ENCODE measurements at places on chromosomes 16 and 17.

DNA sequence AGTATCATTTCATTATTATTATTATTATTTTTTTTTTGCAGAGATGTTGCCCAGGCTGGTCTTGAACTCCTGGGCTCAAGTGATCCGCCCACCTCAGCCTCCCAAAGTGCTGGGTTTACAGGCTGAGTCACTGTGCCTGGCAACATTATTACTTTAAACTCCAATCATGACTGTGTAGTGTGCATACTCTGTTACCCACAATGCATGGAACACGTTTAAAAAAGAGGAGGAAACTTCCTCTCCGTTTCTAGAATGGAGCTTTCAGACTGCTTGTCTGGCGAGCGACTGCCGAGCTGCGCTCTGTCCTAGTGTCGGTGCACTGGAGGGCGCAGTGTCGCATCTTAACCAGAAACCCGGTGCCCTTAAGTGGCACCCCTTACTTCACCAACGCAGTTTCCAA is 22.1 kb upstream of the FASN start:
- no peak for DNase-seq

DNA sequence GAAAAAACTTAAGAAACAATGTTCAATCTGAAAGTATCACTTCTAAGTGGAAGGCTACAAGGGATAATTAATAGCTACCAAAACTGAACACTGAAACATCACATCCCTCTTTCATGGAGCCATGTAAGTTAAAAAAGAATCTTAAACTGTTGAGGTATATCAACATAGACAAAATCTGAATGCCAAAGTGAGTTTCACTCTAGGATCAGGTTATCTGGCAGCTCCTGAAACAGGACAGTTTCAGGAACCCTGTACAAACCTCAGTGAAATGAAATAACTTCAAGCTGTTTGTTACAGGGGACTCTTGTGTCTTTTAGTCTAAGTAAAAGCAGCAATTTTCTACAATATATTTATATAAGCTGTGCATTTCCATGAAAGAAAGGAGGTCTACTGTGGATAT is 73.2 kb downstream of the KANSL1 start:
- DNase-seq = no peak

GRCh38 chr16:11167581-11167980 is 88.4 kb downstream of the SOCS1 start:
- no peak for DNase-seq

GRCh38 chr17:51660266-51660665 is 399.9 kb downstream of the UTP18 start:
- no peak for DNase-seq

GRCh38 chr16:55911616-55912015 is 36.4 kb upstream of the CES5A start:
- DNase-seq = no peak

DNA sequence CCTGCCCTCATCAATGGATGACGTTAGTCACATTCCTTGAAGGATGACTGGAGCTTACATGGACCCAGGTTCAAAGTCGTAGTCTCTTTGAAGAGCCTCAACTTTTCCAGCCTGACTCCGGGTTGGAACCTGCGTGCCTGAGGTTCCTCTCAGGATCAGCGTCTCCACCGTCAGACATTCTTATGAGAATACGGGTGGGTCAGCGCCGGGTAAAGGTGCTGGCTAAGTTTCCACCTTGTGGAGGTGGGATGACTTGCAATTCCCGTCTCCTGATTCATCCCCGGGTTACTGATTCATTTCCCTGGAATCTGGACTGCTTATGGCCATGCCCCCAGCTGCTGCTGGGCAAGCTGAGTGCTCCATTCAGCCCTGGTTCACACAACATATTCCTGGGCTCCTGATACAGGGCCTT is 38.9 kb upstream of the CMIP start:
- no peak for DNase-seq

GRCh38 chr17:7922845-7923628 is 6.6 kb downstream of the KCNAB3 start:
- DNase-seq = peak; percentile 67

- DNase-seq = no peak
Observed at GRCh38 chr17:33977729-33978514, 277.2 kb upstream of the CCL2 start.

- DNase-seq = peak; percentile 63
Observed at GRCh38 chr17:62112229-62112628, 47.2 kb upstream of the MED13 start.

DNA sequence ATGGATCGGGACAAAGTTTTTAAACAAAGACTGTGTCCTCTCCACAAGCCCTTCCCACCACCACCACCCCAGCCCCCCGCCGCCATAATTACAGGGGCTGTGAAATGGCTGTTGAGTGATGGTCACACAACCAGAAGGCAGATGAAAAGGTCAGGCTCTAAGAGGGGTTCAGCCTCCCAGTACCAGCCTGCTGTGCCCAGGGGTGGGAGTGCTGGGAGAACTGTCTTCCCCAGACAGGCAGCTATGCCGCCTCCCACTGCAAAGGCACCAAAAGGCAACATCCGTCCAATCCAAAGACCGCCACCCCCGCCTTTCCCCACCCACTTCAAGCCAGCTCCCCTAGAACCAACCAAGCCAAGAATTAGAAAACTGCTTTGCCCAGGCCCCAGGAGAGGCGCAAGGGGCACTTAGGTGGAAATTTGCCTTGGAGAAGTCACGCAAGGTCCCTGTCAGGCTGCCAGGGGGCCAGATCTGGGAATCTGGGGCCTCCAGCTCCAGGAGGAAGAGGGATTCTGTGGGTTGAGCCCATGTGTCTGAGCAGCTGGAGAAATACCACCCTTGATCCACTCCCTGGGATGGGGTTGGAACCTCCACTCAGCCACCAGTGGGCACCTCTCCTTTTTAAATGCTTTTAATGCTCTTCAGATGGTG is 14.4 kb downstream of the CARHSP1 start:
- DNase-seq = no peak

DNA sequence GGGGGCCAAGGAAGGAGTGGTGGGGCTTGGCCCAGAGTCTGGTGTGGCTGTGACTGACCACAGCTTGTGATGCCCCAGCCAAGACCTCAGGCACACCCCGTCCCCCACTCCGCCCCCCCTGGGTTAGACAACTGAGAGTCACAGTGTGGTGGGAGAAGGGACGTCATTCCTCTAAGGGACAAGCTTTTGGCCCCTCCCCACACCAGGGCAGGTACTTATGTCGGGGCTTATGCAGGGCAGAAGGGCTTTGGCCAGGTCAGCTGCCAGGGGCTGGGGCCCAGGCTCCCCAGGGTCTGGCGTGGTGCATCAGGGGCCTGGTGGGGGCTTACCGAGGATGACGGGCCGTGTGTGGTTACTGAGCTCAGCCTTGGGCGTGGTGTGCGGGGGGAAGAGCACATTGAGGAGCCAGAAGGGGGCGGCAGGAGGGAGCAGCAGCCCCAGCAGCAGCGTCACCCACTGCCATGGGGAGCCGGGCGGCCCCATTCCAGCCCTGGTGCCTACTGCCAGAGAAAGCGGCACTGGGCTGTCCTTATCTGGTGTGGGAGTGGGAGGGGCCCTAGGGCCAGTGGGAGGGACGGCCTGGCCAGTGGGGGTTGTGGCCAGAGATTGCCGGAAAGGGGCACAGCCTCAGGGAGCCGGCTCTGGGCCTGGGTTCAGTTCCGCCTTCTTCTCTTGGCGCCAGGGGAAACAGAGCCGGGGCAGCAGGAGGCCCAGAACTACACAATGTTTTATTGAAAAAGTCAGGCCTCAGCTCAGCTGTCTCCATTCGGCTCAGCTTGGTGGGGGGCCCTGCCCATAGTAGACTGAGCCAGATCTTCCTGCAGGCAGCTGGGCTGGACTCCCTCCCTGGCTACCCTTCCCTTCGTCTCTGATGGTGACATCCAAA is at the start of gene LCAT:
TSS of gene LCAT (minus strand) at position 502 of the 886 bp plus-strand sequence. CDS start at position 483, 19 bp downstream.
- no peak for DNase-seq

GRCh38 chr17:6639586-6640535 is 650 bp downstream of the KIAA0753 start:
- no peak for DNase-seq

DNA sequence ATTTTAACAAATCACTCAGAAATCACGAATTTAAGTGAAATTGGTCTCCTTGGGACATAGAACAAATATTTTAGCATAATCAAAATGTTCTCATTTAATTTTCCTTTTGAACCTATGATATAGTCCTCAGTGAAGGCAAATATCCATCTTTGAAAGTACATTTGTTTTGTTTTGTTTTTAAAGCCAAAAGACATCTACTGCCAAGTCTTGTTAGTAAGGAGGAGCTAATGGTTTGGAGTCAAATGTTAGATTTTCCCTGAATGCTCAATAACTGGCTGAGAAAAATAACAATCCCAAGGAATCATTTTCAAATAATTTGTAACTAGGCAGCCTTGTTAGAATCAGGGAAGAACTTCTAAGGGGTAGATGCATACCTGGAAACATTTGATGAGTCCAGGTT is 302.9 kb upstream of the MAF start:
- DNase-seq = no peak

GRCh38 chr16:62625326-62625725 is 589.1 kb upstream of the CDH8 start:
- DNase-seq = no peak

- DNase-seq = peak; percentile 63
Observed at GRCh38 chr17:32520104-32520701, 33.4 kb downstream of the CDK5R1 start.

DNA sequence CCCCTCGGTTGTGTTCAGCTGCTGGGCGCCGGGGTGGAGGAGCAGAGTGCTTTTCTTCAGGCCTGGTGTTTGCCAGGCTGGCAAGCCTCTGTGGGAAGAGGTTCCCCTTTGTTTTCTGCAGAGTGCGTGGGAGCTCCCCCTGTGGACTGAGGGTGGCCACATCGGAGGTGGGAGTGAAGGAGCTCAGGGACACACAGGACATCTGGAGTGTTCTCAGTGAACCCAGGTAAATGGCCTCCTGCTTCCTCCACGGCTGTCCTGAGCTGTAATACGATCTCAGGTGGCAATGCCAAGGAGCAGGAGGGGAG is 39.2 kb upstream of the IRF8 start:
- DNase-seq = peak; percentile 16

GRCh38 chr16:19599968-19600716 is 44.6 kb downstream of the VPS35L start:
- peak; percentile 2 for DNase-seq

- no peak for DNase-seq
Observed at GRCh38 chr17:50198026-50198669, 3.3 kb downstream of the COL1A1 start.

DNA sequence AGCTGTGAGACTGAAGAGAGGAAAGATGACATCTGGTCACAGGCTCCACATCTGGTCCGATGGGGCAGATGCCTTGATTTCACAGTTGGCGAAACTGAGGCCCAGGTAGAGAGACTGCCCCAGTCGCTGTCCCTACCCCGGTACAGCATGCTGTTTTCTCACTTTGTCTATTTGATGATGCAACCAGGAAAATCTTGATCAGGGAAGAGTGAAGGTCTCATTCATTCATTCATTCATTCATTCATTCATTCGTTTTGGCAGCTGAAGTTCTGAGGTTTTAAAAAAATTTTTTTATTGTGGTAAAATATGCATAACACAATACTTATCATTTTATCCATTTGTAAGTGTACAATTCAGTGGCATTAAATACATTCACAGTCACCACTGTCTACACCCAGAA is 19.7 kb downstream of the CMIP start:
- no peak for DNase-seq

DNA sequence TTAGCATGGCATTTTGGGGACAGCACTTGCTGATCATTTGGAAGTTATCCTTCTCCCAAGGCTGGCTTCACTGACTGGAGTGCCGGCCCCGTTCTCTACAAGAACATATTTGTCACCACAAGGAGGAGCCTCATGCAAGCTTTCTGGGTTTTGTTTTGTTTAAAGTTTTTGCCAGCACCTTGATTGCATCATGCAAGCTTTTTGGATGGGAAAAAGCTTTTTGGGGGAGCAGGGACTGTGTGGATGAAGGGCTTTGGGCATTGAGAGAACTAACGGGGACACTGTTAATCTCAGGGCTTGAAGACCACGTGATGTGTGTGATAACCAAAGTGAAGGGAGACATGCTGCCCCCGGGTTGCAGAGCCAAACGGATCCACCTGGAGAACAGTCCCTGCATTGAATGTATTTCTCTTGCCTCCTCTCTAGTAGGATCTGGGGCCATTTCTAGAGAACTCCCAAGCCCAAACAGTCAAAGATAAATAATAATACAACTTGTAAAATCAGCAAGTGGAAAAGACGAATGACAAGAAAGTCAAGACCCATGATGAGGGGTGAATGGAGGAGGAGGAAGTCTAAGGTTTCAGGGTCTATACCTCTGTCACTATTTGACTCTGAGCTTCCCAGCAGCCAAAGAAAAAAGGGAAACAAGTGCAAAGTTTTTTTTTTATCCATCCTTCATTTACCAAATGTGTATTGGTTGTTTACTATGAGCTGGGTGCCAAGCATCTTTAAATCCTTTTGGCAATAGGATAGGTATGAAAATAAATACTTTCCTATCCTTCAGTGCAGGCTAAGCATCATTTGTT is 17.2 kb downstream of the TMEM114 start:
- DNase-seq = no peak

- DNase-seq = peak; percentile 41
Observed at GRCh38 chr17:33929181-33929724, 325.8 kb upstream of the CCL2 start.

- no peak for DNase-seq
Observed at GRCh38 chr17:53797501-53797900, 25.2 kb upstream of the KIF2B start.

DNA sequence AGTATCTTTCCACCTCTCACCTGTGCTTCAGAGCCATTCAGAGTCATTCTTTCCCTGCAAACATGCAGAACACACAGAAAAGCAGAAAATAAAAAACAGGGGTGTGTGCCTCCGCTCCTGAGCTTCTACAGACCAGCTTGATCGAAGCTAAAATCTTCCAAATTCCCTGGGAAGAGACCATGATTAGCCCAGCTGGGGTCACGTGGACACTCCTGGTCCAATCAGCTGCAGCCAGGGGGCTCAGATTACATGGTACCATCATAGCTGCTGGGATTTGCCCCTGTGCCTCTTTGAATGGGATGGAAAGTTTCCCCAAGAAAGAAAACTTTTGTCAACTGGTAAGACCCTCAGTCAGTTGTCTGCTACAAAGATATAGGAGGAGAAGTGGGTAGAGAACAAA is 159.9 kb downstream of the TMEM114 start:
- no peak for DNase-seq

GRCh38 chr17:419073-419735 is 66.6 kb upstream of the RPH3AL start:
- DNase-seq = no peak

DNA sequence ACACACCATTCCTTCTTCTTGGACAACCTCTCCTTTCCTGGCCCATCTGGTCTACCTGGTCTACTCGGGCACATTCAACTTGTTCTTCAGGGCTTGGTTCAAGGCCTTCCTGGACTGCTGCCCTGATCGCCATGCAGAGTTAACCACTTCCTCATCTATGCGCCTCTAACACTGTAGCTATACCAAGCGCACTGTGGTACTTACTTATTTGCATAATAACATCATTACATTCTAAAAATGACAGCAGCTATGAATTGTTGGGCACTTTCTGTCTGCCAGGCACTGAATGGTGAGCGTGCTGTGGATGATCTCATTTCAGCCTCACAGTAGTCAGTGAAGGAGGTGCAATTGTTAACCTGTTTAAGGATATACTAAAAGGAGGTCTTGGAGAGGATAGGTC is 66.9 kb upstream of the SDK2 start:
- DNase-seq = no peak

GRCh38 chr17:55601874-55602364 is 90.7 kb upstream of the SMIM36 start:
- DNase-seq = no peak

Measured in DMS79 treated with DMSO at 0.1 percent for 48 hours (cell line).